Type B pancreatic cell (in vitro differentiated cells): ENCODE measurements at places on chromosomes 11 and 22.

DNA sequence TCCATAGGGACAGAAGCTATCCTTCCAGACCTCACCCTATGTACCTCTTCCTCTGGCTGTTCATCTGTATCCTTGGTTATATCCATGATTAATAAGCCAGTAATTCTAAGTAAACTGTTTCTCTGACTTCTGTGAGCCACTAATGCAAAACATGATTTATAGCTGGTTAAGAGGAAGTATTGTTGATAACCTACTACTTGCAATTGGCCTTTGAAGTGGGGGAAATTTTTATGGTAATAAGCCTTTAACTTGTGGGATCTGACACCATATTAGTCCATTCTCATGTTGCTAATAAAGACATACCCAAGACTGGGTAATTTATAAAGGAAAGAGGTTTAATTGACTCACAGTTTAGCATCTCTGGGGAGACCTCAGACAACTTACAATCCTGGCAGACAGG is 21.9 kb downstream of the CASP12 start:
- DNase-seq: no peak

DNA sequence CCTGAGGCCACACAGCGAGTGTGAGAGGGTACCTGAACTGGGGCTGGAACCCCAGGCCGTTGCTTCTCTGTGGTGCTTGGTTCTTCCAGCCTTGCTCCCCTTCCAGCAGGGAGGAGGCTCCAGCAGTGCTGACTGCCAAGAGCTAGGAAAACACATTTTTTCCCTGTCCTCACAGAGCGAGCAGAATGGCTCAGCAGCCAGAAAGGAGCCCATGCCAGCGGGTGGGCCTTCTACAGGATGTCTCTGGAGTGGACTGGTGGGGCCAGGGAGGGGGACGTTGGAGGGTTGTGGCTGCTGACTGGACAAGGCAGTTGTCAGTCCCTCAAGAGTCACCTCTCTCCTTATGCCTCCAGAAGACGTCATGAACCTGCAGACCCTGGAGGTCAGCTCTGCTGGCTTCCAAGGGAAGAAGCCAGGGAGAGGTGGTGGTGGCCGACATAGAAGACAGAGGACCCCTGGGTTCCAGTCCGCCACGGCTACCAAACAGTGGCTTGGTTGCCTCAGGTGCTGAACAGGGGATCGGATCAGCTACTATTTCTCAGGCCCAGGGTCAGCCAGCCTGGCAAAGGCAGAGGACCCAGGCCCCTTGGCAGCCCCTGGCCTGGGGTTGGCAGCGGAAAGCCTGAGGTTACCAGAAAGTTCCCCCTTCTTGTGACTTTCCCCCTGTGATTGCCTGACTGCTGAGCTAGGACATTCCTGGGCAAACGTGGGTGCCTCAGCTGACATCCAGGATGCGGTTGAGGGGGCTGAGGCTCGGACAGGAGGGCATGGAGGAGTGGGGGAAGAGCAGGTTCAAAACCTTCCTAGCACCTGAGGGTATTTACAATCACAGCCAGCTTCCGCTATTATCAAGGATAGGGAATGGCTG is 3.7 kb downstream of the MAFF start:
- DNase-seq: no peak

GRCh38 chr22:50150161-50151129 is 20.1 kb upstream of the PANX2 start:
- DNase-seq: no peak

DNA sequence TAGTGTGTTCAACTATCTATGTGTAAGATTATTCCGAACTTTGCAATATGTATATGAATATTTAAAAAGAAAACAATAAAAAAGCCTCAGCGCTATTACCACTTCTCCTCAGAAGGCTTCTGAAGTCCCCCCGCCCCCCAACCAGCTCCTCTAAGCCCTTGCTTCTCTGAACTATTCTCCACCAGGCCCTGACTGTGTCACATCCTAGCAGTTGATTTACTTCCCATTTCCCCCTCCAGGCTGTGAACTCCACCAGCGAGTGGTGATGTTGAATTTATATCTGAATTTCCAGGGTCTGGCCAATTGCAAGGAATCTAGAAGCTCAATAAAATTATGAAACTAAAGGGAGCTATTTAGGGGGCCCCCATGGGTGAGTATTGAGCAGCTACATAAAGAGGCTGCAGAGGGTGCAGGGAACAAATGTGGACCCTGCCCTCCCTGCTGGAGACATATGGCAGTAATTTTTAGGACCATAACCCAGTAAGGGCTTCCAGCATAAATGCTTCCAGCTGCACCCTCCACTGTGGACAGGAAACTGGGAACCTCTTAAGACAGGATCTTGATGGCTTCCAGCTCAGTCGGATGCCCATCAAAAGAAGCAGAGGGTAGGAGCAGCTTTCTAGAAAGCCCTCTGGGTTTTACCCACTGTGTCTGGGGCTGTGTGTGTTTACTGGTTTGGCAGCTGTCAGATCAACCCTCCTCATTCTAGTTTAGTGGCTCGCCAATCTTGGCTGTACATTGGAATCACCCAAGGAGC is 81.4 kb downstream of the TIMP3 start:
- no peak for DNase-seq

DNA sequence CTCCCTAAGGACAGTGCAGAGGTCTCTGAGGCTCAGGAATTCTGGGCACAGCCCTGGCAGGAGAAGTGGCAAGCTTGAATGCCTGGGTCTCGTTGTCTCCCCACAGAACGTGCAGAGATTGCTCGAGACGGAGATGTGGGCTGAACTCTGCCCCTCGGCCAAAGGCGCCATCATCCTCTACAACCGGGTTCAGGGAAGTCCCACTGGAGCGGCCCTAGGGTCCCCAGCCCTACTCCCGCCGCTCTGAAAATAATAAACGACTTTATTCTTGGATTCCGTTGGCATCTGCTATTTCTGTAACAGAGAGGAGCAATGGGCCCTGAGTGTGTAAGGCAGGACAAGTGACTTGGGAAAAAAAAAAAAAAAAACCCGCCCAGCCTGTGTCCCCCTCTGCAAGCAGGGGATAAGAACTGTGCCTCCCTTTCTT is 591 bp upstream of the DNAJC4 start:
- DNase-seq: no peak

DNA sequence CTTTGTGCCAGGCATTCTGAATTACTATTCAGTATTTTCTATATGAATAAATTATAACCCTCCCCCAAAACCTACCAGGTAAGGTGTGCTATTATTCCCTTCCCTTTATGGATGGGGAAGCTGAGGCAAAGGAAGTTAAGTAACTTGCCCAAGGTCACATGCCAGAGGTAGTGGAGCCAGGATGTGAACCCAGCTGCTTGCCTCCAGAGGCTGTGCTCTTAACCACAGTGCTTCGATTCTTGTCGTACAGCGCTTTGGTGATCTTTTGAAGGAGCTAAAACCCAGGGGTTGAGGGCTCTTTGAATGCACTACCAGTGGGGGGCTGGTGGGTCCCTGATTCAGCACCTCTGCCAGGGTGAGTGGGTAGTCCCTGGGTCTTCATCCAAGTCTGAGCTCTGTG is 18.8 kb downstream of the MCM5 start:
- DNase-seq: no peak

GRCh38 chr11:22807855-22808570 is 21.6 kb downstream of the SVIP start:
- DNase-seq: no peak

DNA sequence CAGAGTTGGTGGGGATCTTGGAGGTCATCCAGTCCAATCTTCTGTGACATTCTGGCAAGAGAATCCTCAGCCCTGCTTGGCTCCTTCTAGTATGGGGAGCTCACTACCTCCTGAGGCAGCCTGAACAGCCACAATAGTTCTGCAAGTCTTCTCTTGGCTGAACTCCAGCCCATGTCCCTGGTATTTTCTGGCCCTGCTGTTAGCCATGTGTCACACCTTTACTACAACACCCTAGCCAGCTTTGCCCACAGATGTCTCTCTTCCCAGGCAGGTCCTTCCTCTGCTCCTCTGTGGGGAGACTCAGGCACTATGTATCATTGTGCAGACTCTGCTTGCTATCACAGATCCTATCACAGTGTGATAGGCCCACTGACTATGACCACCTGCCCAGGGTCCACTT is 297.7 kb downstream of the CTTN start:
- no peak for DNase-seq

DNA sequence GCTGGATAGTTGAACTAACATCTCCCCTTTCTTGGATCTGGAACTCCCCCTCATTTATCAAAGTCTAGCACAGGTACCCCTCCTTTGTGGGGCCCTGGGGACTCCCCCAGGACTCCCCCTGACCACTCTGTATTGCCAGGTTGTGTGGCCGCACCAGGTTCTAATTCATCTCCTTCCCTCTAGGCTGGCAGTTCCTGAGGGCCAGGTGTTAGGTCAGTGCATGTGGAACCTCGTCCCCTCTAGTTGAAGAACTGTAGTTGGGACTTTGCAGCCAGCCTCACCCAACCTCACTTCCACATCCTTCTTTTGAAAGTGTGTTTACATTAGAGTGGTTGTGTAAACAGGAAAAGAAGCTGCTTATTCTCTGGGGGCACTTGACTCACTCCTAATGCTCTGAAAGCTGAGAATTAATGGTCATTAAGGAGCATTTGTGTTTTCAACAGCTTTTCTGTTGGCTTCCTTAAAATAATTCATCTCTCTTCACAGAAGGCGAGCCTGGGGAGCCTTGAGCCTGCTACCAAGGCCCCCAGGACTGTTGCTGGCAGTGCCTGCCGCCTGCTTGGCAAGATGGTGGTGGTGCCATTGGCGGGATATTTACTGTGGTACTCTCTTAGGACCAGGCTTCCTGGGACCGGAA is 11.8 kb downstream of the UPB1 start:
- no peak for DNase-seq

- no peak for DNase-seq
Observed at GRCh38 chr11:19259487-19260345, 19.0 kb upstream of the E2F8 start.

DNA sequence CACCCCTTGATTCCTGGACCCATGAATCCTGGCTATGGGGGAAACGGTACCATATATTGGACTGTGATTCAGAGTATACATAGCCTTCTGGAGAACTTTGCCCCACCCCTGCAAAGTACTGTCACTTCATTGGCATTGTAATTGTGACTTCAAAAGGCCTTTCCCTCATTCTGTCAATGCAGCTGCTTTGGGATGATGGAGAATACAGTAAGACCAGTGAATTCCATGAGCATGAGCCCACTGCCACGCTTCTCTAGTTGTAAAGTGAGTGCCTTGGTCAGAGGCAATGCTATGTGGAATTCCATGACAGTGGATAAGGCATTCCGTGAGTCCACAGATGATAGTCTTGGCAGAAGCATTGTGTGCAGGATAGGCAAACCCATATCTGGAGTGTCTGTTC is 25.7 kb upstream of the MSANTD2 start:
- DNase-seq: no peak

DNA sequence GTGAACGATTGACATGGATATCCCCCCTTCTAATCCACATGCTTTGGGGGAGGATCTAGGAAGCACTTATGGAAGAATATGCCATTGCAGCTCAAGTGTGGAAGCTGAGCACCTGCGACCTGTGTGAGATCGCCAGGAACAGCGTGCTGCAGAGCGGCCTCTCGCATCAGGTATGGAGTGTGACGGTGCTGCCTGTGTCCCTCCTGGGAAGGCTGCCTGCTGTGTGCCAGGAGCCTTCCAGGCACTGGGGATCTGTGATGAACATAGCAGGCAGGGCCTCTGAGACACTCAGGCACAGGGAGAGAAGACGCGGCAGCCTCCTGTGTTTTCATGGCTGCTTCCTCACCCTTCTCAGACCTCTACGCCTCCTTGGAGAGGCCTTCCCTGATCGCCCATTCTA is 36.5 kb downstream of the RNF141 start:
- DNase-seq: peak; percentile 43

DNA sequence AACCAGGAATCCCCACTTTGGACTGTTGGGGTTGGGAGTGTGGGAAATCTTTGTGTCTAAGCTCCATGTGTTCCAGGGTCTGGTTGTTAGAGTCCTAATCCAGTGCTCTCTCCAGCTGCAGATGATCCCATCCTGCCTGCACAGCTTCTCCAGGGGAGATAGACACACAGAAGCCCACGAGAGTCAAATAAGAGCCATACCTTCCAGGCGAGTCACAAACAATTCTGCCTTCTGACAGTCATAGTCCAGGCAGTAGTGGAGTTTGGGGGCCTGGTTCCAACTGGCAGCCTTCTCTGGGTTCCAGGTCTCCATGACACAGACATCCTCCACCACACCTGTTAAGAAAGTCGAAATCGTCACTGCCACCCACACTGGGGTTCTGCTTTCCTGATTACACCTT is 32.1 kb downstream of the SYT13 start:
- no peak for DNase-seq

- no peak for DNase-seq
Observed at GRCh38 chr22:17578136-17578754, 14.9 kb downstream of the SLC25A18 start.

DNA sequence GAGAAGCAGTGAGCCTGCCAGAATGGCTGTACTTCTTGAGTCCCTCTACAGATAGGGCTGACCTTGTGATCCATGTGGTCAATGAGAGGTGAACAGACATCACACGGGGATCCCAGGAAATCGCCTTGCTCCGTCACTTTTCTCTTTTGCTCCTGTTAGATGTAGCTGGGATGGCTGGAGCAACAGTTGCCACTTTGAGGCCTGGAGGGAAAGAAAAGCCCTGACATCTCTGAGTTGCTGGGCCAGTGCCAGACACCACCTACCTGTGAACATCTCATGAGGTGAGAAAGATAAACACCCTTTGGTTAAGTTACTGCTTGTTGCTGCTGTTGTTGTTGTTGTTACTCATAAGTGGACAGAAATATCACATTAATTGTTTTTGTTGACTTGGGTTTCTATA is 840.3 kb downstream of the TBC1D22A start:
- peak; percentile 25 for DNase-seq

GRCh38 chr22:30792456-30792855 is 97.8 kb downstream of the OSBP2 start:
- no peak for DNase-seq

- DNase-seq: peak; percentile 45
Observed at GRCh38 chr11:62138630-62139425, 15.0 kb downstream of the INCENP start.

- no peak for DNase-seq
Observed at GRCh38 chr22:29840498-29840897, 2.4 kb upstream of the ASCC2 start.

- no peak for DNase-seq
Observed at GRCh38 chr11:130022799-130023198, 20.2 kb upstream of the PRDM10 start.
